Right forelimb (tissue), 1 donor: ENCODE measurements at places on chromosomes 13 and 19.

DNA sequence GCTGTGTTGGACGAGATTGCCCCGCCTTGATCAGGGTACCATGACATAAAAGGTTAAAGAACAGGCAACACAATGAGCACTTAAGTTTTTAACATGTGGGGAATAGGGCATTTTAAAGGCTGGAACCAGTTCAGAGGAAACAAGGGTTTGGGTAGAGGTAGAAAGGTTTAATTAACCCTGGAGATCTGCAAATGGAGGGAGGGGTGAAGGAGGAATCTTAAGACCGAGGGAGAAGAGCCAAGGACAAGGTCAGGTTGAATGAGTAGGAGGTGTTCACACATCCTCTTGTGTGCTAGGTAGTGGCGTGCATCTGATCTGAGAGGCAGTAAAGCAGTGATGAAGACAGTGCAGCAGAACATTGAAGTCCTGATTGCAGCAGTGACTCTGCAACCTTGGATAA, 28.5 kb downstream of the SKA3 start:
- DNase-seq: no peak

DNA sequence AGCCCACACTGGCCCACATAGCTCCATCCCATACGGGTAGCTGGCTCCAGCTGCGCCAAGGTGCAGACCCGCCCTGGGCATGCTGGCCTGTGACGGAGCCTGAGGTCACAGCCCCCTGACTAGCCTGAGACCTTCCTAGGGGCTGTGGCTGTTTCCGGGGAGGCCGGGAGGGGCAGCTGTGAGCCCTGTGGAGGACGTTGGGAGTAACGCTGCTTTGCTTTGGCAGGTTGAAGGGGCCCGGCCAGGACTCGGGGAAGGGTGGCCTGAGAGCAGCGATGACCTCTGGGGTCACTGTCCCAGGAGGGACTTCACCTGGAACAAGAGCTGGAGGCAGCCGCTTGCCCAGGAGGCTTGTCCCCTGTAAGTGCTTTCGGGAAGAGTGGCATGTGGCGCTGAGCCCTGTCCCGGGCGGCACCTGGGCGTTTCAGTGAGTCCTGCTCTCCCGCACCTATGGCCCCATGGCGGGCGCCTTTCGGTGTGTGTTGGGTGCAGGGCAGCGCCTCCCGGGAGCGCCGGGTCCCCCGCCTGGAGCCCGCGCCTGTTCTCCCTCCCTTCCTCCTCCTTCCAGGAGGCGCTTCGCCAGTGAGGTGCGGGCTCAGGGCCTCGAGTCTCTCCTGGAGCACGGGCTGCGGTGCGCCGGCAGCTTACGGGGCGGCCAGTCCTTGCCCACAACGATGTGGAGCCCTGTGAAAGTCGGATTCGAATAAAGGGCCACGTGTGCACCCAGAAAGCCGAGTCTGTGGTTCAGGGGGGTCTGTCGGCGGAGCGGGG, 1.1 kb upstream of the FAM174C start:
- DNase-seq: no peak

DNA sequence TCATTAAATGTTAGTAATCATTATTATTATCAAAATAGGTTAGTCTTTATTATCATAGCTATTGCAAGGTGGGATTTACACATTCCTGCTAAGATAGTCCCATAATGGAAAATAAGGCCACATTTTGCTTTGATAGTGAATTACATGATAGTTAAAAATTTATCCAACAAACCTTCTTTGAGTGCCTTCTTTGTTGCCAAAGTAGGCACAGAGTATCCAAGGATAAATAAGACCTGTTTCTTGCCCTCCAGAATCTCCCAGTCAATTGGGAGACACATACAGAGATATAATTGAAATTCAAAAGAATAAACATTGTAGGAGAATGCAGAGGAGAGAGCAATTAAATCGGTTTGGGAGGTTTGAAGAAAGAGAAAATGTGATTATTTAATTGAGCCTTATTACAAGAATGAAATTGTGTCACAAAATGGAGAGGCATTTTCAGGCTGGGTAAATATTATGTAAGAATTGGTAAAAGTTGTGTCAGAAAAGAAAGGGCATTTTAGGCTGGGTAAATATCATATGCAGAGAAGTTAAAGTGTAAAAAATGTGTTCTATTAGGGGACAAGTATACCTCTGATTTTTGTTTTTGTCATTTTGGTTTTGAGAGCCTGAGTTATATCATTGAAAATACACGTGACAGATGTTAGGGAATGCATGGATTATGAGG, 189.3 kb downstream of the POU4F1 start:
- DNase-seq: no peak

- DNase-seq: no peak
Observed at GRCh38 chr19:33022472-33023116, 42.1 kb downstream of the RHPN2 start.

GRCh38 chr13:102145750-102146149, 256.1 kb downstream of the FGF14 start:
- no peak for DNase-seq

DNA sequence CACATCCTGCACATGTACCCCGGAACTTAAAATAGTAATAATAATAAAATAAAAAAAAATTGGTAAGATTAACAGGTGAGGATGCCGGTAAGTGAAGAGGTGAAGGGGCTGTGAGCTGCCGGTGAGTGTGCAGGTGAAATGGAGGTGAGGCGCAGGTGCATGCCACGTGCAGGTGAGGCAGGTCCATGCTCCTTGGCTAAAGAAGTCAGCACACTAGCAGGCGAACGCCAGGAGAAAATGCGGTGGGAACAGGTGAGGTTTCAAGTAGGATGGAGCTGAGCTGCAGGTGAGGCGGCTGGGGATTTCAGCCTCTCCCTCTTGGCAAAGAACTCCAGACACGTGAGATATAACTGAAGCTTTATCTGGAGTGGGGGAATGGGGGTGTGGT, 7.5 kb upstream of the TNFSF14 start:
- no peak for DNase-seq

DNA sequence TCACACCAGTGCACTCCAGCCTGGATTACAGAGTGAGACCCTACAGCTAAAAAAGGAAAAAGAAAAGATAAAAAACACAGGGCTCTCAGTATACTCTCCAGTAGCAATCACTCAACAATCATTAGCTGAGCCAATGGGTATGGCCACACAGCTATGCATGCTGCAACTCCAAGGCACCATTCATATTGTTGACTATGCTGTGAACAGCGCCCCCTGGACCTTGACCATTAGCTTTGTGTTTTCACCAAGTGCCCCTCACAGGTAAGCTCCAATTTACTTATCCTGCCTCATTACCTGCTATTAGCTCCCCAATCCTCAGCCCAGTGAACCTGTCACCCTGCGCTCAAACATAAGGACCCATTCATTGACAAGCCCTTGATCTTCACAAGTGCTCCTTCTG, 35.8 kb downstream of the ZIC5 start:
- no peak for DNase-seq

DNA sequence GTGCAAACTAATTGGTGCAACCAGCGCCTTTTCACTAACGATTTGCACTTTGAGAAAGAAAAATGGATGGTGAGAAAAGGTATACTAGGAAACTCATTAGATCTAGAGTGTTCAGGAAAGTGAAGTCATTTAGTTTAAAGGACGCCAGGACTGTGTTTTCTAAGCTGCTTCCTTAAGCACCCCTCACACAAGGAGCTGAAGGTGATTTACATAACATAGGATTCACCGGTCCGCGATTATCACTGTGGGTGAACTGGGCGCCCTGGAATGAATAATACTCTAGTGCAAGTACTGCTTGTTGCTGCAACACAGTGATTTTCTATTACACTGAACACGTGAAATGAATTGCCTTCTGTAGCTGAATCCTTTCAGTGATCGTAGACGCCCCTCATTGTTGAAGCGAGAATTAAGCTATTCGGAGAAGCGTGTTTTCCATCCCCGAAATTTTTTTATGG, 2.6 kb upstream of the MAB21L1 start:
- DNase-seq: peak; percentile 67

GRCh38 chr19:51771376-51772130, 10.6 kb downstream of the FPR2 start:
- DNase-seq: no peak

GRCh38 chr19:19610376-19611202, 7.9 kb downstream of the PBX4 start:
- DNase-seq: no peak

DNA sequence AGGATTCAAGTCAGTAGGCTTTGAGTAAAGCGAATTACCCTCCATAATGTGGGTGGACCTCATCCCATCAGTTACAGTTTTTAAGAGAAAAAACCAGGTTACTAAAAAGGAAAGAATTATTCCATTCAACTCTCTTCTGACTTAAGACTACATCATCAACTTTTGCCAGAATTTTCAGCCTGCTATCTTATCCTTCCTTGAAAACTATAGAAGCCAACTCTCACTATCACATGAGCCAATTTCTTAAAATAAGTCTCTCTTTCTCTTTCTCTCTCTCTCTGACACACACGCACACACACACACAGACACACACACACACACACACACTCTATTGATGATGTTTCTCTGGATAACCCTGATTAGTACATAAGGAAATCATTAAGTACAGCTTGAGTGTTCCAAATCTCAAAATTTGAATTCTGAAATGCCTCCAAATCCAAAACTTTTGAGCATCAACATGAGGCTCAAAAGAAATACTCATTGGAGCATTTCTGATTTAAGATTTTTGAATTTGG, 217.0 kb upstream of the PRR20A start:
- no peak for DNase-seq

DNA sequence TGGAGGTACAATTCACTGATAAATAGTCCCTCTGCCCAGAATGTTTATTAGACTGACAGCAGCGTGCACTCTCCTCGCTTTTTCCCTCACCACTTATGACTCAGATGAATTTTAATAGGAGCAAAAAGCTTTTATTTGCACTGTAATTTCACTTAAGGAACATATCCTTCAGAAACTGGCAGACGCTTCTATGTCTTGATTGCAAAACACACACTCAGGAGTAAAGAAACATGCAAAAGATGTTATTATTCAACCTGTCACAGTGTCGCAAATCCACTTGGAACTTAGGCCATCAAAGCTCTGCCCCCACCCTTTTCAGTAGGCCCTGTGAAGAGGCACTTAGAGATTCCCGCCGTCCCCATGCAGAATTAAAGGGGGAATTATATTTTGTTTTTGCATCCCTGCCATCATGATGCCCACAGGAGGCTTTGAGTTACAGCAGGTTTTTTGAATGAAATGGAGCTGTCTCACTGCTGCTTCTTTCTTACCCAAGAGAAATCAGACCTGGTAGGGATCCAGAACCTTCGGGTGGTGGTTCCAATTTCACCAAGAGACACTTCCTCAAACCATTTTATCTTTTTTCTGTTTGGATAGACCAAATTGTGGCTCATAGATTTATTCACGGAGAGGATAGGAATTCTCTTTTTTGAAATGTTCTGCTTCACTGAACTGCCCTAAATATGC, 74.5 kb downstream of the GGACT start:
- DNase-seq: no peak

- no peak for DNase-seq
Observed at GRCh38 chr13:54640719-54641118, 1612.1 kb downstream of the OLFM4 start.

GRCh38 chr13:46605825-46606554, 53.0 kb downstream of the LRCH1 start:
- DNase-seq: no peak

DNA sequence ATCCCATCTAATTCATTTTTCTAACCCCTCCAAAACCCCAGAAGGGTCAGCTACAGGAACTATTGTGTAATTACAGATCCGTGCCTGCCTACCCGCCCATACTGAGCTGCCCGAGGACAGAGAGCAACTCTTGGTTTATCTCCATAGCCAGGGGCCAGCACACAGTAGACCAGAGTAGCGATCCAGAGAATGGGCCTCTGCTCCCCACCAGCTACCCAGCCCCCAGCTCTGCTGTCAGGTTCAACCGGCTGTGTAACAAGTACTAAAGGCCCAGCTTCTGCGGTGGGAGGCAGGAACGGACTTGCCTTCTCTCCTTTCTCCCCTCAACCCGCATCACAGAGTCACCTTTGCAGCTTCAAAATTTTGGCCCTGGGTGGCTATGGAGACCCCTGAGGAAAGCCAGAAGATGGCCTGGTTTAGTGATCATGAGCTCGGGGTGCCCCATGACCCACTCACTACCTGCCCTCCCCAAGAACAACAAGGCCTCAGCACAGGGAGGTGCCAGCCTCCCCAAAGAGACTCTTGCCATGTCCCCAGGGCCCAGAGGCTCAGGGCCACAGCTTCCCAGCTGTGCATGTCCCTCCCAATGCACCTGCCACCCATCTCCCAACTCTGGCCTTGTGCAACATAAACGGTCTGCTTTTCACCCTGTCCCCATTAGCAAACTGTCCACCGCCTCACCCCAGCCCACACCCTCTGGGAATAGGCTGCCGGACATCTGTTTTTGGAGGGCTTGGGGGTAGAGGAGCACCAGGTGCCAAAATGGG, 5.7 kb downstream of the CALM3 start:
- no peak for DNase-seq

GRCh38 chr19:29259153-29259552, 46.2 kb upstream of the UQCRFS1 start:
- no peak for DNase-seq

GRCh38 chr19:13420780-13421179, 85.5 kb downstream of the CACNA1A start:
- no peak for DNase-seq

DNA sequence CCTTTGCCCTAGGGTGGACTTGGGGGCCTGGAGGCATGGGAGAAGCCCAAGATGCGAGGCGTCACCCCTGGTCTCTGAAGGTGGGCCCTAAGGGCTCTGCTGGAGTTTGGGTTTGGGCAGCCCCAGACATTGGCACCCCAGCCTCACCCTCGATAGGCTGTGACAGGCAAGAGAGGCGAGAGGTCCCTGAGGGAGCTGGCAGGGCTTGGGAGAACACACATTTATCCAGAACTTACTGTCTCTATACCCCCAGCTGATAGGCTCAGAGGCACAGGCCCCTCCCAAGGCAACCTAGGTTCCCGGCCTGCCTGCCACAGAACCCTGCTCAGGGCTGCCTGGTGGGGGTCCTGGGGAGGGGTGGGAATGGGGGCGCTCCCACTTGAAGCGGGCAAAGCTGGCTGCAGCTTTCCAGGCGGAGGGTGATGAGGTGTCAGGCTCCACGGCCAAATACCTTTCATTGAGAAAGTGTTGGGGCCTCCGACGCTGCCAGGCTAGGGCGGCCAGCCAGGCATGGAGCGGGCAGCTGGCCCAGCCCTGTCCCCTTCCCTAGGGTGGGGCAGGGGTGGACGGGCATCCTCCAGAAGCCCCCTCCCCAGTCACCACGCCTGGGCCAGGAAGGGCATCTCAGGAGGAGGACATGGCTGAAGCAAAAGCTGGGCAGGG, 9.7 kb downstream of the CILP2 start:
- no peak for DNase-seq

GRCh38 chr13:46595136-46595884, 42.3 kb downstream of the LRCH1 start:
- no peak for DNase-seq

DNA sequence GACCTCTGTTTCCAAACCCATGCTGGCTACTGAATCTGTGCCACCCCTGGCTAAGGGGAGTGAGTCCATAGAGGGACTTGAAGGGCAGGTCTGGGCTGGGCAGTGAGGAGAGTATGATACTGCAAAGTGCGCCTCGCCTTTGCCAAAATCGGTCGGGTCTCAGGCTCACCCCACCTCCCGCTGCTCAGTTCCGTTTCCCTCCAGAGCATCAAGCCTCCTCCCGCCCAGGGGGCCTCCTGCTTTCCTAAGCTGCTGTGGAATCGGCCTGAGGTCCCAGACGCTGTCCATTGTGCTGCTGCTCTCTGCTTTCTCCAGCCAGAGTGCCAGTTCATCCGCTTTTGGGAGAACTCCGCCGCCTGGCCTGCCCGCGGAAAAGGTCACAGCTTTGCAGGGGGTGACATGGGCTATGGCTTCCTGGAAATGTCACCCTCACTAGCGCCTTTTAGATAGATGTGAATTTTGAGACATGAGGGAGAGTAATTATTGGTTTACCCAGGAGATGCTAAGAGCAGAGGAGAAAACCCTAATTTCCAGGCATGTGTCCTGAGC, 1418.4 kb downstream of the UQCRFS1 start:
- peak; percentile 53 for DNase-seq

GRCh38 chr19:4656102-4656501, 14.0 kb downstream of the MYDGF start:
- no peak for DNase-seq
